ENCODE measurements at places on chromosomes 1 and 21.

DNA sequence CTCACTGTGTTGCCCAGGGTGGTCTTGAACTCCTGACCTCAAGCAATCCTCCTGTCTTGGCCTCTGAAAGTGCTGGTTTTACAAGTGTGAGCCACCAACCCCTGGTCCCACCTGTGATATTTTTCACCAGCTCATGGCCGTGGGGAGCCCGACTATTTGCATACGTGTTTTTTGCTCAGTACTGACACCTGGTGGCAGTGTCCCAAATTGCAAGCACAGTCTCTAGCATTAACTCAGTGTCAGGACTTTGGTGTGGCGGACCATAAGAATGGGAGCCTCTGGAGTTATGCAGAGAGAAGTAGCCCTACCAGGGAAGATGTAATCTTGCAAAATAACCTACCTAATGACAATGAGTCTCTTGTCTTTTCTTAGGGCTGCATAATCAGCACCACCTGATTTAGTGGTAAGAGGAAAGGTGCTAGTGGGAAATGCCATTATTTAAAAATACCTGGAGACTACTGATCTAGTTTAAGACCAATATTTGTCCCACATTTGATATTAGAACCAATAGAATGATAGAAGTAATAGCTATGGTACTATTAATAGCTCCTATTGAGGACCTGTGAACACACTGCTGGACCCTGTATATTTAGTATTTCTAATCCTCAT lies 305.4 kb downstream of the DISC1 start:
- DNase-seq, result peak; percentile 41

DNA sequence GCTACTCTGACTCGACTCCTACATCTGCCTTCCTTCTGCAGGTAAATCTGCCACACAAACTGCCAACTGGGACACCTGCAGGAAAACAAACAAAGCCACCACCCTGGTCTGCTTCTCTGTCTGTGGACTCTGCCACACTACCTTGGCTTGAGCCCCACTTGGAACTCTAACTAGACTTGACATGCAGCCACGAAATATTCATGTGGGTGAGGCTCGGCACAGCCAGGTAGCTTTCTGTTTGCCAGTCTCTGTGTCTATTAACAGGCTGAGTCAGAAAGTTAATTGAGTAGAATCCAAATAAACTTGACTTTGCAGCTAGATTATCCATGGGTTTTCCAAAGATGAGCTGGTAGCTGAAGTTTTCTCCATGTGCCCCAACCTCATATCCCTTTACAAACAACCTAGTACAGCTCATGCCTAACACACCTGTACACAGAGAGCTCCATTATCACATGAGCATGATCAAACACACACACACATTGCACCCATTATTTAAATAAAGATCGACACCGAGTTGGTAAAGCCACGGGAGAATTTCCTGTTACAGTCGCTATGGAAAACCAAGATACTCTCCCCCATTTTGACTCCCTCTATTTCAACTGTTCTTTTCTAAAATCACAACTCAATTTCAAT lies 808 bp downstream of the C1orf116 start:
- no peak for DNase-seq

- DNase-seq, result no peak
Measured at GRCh38 chr1:47771751-47772150, 225.4 kb downstream of the TRABD2B start.

GRCh38 chr1:200373811-200374231 lies 36.0 kb downstream of the ZNF281 start:
- DNase-seq, result no peak

GRCh38 chr21:33061233-33061632 lies 8.7 kb upstream of the OLIG1 start:
- no peak for DNase-seq

GRCh38 chr1:92968138-92969032 lies 7.1 kb upstream of the DIPK1A start:
- DNase-seq, result no peak

GRCh38 chr21:38343691-38344090 lies 86.9 kb downstream of the KCNJ15 start:
- DNase-seq, result no peak

DNA sequence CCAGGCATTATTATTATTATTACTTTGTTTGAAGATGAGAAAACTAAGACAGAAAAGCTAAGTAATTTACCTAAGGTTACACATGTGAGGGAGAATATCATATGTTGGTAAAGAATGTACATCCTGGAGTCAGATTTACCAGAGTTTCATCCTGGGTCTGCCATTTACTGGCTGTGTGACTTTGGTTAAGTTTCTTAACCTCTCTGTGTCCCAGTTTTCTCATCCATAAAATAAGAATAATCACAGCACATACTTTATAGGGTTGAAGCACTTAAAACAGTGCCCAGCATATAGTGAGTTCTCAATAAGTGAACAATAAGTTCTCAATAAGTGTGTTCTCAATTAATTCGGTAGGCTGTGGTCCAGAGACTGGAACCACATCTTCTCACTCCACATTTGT lies 32.5 kb downstream of the UBE2U start:
- DNase-seq, result no peak

DNA sequence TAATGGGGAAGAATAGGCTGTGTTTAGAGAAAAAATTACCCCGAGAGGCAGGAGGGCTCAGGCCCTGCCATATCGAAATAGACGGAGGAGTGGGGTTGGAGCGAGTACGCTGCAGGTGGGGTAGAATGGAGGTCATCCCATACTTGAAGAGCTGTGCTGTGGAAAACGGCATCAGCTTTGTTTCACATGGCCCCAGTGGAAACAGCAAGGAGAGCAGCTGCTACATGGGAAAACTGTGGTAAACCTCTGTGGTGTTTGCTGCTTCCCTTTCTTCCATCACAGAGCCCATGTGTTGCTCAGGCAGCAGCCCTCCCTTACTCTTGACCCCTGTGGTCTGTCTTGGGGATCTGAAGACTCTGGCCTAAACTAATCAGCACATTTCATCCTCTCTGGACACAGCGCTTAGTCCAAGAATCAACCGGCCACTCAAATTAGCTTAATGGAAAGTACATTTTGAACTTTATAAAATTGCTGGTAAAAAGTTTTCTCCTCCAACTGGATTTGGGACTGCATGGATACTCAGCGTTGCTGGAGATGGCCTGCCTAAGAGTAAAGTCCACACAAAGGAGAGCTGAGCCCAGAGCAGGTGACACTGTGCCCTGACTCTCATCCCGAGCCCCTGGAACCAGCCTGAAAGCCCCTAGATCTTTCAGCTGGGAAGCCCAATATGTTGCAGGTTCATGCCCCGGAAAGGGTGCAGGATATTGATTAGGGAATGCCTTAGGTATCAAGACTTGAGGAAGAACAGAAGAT lies 127.1 kb upstream of the GADD45A start:
- DNase-seq, result no peak

- DNase-seq, result no peak
Measured at GRCh38 chr1:53274026-53274425, 35.7 kb upstream of the MAGOH start.

DNA sequence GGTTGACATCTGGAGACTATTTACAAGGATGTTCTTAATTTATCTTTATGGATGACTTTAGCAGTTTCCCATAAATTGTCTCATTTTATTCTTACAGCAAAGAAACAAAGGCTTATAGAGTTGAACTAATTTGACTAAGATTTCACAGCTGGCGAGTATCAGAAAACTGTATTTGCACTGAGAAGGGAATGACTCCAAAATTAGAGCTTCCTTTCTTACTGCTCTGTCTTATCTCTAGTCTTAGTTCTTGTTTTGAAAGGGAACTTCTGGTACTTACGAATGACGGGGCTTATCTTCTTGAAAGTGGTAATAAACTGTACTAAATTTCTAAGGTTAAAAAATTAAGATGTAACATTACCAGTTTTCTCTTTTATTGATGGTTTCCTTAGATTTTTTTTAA lies 13.6 kb downstream of the CNST start:
- DNase-seq, result no peak

- DNase-seq, result no peak
Measured at GRCh38 chr1:155983191-155984024, 5.1 kb upstream of the ARHGEF2 start.

GRCh38 chr1:73832276-73833181 lies 365.4 kb downstream of the LRRIQ3 start:
- DNase-seq, result no peak

- no peak for DNase-seq
Measured at GRCh38 chr1:153540394-153541361, at the start of gene S100A5. Gene S100A5, minus strand, starts transcription at chr1:153540934. Its CDS starts 743 bp downstream, at chr1:153540191.

GRCh38 chr21:37435120-37435519 lies 68.5 kb downstream of the DYRK1A start:
- no peak for DNase-seq

DNA sequence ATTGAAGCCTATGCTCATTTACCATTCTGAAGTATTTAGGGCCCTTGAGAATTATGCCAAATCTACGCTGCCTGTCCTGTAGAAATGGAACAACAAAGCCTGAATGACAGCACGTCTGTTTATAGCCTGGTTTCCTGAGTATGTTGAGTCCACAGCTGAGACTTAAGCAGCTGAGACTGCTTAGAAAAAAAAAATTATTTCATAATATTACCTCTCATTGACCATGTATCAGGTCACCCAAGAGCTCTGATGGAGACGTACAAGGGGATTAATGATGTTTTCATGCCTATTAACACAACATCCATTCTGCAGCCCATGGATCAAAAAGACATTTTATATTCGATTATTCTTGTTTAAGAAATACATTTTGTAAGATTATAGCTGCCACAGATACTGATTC lies 387.2 kb upstream of the NCAM2 start:
- no peak for DNase-seq

DNA sequence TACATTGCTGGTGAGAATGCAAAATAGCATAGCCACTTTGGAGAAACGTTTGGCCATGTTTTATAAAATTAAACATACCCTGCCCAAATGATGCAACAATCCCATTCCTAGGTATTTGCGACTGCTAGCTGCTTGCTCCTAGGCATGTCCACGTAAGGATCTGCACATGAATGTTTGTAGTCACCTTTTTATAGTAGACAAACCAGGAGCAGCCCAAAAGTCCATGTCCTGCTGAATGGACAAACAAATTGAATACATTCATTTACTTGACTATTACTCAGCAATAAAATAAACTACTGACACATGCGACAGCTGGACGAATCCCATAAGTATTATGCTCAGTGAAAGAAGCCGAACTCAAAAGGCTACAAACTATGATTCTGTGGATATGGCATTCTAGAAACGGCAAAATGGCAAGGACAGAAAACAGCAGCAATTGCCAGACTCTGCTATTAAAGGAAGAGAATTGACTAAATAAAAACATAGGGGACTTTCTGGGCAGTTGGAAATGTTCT lies 161.9 kb upstream of the GALNT2 start:
- DNase-seq, result no peak

GRCh38 chr1:9490605-9491339 lies 48.5 kb upstream of the SLC25A33 start:
- peak; percentile 84 for DNase-seq

GRCh38 chr1:66940981-66941380 lies 16.2 kb downstream of the MIER1 start:
- no peak for DNase-seq

GRCh38 chr1:168958562-168959289 lies 147.8 kb upstream of the ATP1B1 start:
- DNase-seq, result no peak

DNA sequence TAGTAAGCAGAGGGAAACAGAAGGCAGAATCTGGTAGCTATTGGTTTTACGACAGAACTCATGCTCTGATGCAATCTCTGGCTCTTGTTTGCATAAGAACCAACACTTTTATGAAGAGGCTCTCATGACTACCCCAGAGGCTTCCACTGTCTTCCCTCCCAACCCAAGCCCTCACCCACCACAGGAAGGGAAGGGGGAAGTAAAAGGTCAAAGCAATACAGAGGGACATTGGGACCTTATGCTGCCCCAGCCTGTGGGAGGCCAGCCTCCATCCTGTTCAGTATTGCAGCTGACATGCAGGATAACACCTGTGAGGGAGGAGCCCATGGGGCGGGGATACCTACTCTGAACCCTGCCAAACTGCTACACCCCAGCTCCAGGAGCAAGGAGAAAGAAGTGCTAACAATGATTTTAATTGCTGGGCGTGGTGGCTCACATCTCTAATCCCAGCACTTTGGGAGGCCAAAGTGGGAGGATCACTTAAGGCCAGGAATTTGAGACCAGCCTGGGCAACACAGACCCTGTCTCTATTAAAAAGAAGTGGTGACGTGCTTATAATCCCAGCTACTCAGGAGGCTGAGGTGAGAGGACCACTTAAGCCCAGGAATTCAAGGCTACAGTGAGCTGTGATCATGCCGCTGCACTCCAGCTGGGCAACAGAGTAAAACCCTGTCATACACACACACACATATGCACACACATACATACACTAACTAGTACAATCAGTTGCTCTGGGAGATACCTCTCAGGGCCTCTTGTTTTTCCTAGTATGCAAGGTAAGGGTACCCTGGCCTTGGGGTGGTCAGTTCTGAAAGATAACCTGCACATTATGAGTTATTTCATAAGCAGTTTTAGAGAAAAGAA lies 9.5 kb downstream of the MR1 start:
- no peak for DNase-seq

DNA sequence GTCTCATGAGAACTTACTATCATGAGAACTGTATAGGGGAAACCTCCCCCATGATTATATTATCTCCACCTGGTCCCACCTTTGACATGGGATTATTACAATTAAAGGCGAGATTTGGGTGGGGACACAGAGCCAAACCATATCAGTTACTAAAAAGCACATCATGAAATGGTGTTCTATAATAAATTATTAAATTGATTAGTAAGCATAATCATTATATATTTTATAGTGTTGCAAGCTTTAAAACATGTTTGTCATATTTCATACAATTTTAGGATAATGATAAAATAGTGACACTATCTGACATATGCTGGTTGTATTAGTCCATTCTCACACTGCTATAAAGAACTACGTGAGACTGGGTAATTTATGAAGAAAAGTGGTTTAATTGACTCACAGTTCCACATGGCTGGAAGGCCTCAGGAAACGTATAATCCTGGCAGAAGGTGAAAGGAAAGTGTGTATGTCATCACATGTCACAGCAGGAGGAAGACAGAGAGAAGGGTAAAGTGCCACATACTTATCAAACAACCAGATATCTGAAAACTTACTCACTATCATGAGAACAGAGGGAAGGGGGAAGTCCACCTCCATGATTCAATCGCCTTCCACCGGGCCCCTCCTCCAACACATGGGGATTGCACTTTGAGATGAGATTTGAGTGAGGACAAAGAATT lies 539.2 kb upstream of the OLFM3 start:
- no peak for DNase-seq

DNA sequence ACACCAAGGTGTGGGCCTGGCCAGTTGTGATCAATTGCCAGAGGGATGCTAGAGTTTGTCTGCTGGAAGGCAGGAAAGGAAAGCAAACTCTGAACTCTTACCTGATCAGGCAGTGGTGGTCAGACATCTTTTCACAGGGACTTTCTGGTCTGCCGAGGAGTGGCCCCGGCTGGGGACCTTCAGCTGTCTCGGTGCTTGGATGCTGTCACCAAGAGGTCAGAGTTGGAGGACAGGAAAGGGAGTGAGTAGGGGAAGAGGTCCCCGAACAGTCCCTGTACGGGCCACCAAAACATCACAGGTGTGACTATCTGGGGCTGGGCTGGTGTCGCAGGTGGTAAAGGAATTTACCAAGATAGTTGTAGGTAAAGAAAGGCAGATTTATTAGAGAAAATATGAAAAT lies 17.7 kb upstream of the METTL13 start:
- DNase-seq, result no peak

- DNase-seq, result no peak
Measured at GRCh38 chr1:21924503-21925005, 12.6 kb downstream of the HSPG2 start.

Data from activated CD4-positive, alpha-beta T cell treated with anti-CD3 and anti-CD28 coated beads for 24 hours (primary cell).